ENCODE measurements at places on chromosomes 11 and 22.
A peak's percentile ranks its signal among the peaks of the same experiment; 100 is the strongest.

DNA sequence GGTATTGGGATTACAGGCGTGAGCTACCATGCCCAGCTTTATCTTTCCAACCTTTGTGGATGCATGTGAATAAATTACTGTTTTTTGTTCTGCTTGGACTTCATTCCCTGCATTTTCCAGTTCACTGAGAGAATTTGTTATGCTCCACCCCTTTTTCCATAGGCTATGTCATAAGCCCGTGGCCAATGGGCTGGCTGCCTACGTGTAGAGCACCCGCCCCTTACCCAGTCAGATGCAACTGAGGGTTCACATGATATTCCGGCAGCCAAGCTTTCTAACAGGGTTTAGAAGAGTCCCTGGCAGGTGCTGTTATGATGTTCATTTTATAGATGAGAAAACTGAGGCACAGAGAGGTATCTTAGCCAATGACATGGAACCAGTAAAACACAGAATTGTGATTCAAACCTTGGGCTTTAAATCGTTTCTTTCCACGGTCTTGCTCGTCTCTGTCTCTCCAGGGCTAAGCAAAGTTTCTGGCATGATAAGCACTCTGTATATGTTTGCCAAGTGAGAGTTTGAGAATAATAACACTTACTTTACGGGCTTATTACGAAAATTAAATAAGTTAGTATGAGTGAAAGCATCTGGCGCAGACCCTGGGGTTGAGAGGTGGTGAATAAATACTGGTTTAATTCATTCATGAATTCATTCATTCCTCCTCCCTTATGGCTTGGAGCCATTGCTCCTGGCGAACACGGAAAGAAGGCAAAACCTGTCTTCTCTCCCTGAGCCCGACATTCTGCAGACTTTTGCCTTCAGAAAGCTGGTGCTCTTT is 42.4 kb upstream of the RASD2 start:
- DNase-seq = no peak

- no peak for DNase-seq
Measured at GRCh38 chr11:34311126-34311525, 46.7 kb downstream of the ABTB2 start.

GRCh38 chr11:62621027-62621566 is 689 bp downstream of the B3GAT3 start:
- no peak for DNase-seq

DNA sequence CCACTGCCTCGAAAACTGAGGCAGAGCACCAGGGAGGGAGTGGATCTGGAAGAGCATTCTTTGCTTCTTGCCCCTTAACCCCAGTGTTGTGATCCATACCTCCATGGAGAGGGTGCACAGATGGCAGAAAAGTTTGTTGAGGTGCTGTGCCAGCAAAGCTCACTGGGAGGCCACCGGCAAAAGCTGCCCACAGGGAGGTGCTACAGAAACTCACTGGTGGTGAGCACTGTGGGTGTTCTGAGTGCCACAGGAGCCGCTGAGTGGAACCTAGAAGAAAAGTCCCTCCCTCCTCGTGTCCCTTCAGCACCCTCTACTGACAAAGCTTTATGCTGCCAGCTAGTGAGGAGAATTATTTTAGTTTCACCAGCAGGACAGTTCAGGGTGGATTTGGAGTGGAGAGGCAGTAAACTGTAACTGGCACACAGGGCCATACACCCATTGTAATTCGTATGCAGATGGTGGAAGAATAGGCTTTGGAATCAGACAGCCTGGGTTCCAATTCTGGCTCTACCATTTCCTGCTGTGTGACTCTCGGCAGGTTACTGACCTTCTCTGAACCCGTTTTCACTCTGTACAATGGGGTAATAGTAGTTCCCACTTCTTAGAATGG is 84.6 kb downstream of the SWAP70 start:
- peak; percentile 56 for DNase-seq

DNA sequence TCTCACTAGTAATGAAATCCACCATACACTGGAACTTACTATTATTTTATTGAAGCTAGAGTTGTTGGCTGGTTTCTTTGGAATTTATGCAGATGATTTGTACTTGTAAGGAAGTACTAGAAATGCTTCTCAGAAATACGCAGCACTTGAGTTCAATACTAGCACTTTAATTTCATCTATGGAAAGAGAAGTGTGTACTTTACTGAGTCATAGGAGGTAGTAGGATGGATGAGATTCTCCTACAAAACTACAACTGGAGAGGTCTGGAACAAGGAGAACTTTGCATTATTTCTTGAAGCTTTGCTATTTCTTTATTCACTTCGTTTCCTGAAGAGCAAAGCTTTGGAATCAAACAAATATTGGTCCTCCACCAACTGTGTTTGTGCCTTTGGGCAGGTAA is 44.1 kb upstream of the CCDC90B start:
- DNase-seq = no peak

DNA sequence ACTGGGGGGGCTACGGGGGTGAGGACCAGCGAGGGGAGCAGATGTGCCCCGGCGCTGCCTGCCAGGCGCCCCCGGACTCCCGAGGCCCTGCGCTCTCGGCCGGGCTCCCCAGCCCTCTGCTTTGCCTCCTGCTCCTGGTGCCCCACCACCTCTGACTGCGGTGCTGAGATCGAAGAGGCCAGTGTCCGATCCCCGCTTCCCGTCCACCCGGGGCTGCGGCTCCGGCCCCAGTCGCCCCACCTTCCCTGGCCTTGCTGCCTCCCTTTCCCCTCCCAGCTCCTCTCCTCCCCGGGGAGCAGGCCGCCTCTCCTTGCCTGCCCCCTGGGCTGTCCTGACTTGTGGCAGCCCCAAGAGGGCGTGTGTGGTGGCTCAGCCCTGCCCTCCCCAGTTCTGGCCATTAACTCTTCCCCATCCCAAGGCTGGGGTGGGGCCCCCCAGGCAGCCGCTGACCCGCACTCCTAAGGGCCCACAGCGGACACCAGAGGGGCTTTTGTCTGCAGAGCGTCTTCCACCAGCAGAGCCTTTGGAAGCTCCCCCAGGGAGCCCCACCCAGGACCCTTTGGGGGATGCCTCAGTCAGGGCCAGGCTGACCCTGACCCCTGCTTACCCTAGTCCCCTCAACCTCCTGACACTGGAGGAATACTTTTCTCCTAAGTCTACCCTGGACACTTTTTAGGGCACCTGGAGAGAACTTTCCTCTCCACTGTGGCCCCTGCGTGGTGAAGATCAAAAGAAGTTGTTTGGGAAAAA is 16.6 kb downstream of the RTN4RL2 start:
- no peak for DNase-seq

DNA sequence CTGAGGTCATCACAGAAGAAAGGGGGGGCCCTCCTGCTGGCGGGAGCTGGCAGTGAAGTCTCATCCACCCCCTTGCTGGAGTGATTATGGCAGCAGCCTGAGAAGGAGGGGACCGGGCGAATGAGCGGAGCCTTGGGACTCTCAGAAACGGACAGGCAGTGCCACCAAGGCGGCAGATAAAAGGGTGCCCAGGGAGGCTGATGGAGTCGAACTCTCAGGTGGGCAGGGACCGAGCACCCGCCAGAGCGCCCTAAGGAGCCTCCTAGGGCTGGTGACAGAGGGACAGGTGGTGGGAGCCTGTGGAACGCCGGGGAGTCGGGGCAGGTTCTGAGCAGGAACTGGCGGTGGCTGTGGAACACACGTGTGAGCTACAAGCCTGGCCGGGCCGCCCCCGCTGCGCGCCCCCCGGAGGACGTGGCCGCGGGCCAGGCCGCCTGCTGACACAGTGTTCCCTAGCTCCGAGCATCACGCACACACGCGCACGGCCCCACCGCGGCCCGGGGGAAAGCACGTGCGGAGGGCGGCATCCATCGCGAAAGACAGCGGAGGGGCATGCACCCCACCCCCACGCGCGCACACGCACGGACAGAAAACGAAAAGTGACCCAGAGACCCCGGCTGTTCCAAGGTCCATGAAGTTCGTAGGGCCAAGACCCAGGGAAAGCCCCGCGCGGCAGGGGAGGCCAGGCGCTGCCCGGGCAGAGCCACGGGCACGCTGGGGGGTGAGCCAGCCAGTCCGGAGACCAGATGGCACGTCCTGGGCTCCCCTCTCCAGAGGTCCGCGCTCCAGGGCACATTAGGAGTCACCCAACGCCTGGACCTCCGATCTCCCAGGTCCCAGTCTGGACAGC is 1.0 kb downstream of the VWCE start:
- DNase-seq = peak; percentile 33

DNA sequence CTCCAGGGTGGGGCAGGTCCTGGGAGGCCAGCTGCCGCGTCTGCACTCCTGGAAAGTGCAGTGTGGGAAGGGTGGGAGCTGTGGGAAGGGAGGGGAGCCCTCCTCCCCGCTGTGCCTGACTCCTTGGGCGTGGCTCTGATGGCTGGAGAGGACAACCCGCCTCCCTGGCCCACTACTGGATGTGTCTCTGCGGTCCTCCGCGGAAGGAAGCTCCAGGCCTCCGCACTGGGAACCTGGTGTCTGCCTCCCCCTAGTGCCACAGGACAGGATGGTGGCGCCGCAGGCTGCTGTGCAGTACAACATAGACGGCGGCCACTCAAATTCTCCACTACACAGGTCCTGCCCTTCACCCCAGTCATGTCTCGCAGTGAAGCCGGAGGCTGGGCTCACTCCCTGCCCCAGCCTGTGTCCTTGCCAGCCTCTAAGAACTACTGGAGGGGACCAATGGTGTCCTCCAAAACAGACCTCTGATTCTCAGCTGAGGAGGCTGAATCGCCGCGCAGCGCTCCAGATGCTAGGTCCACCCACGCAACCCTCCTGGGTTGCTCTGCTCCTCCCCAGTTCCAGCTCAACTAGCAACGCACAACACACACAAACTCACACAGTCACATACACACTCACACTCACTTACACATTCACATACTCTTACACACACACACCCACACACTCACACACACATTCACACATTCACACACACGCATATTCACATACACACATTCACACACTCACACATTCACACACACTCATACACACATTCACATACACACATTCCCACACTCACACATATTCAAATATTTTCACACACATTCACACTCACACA is 12.4 kb upstream of the DSCAML1 start:
- no peak for DNase-seq
